ENCODE measurements at places on chromosomes 7 and 10.

- DNase-seq: no peak
Measured at GRCh38 chr7:101435461-101436220, 73.0 kb downstream of the COL26A1 start.

DNA sequence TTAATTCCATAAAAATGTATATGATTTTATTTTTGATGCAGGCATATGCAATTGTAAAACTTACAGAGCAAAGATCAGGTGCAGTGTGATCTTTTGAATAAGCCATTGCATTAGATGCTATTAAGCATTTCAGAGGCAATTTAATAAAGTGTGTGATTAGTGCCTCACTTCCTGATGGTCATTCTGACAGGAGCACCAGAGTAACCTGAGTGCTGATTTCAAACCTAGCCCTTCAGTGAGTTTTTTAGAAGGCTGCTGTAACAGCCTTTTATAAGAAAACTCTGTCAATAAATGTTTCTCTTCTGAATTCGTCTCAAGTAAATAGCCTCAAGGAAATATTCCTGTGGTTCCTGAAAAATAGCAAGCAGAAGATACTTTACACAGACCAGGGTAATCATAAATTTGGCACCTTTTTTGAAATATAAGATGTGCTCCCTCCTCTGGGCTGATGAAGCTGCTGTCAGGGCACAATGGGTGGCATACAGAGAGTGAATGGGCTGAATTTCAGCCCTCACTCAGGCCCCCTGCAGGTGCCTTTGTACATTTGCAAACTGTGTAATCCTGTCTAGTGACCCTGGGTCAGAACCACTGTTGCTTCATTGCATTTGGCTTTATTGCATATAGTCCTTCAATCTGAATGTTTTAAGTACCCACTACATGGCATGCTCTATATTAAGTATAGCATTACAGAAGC, 193.7 kb upstream of the CSTF2T start:
- no peak for DNase-seq

DNA sequence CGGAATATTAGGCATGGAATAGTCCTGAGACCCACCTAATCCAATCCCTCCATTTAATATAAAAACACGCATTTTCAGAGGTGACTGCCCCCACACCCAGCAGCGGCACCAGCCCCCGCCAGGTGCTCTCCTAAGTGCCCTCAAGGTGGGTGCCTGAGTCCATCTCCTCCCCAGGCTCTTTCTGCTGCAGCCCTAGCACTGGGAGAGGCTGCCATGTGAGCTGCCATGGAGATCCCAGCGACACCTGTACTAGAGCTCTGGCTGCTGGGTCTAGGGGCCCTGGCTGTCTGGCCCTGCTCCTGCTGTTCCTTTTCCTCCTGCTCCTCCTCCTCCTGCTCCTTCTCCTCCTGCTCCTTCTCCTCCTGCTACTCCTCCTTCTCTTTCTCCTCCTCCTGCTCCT, 191.1 kb upstream of the BMPER start:
- no peak for DNase-seq

GRCh38 chr10:971150-971542, 17.1 kb upstream of the GTPBP4 start:
- DNase-seq: no peak

DNA sequence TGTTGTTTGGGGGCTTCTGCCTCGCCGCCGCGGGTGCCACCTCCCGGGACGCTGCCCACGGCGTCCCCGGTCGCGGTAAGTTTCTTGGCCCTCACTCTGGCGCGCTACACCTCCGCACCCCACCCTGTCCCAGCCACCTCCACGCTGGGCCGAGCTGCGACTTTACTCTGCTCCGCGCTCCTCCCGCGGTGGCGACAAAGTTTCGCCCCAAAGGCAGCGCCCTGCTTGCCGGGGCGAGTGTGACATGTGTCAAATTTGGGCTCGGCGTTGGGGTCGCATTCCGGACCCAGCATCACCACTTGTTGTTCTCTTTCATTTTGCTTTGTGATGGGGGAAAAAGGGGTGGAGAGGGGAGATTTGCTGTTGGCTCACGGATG, 167.7 kb upstream of the PPP1R3A start:
- no peak for DNase-seq

- DNase-seq: no peak
Measured at GRCh38 chr7:122847871-122848473, 38.3 kb downstream of the CADPS2 start.

GRCh38 chr10:92756201-92757065, 66.7 kb downstream of the HHEX start:
- DNase-seq: no peak

- DNase-seq: peak; percentile 91
Measured at GRCh38 chr10:126062131-126063032, 166.0 kb downstream of the FANK1 start.

- no peak for DNase-seq
Measured at GRCh38 chr7:43669286-43670081, 59.8 kb downstream of the COA1 start.

- DNase-seq: peak; percentile 41
Measured at GRCh38 chr10:79025199-79025832, 43.5 kb upstream of the ZMIZ1 start.

DNA sequence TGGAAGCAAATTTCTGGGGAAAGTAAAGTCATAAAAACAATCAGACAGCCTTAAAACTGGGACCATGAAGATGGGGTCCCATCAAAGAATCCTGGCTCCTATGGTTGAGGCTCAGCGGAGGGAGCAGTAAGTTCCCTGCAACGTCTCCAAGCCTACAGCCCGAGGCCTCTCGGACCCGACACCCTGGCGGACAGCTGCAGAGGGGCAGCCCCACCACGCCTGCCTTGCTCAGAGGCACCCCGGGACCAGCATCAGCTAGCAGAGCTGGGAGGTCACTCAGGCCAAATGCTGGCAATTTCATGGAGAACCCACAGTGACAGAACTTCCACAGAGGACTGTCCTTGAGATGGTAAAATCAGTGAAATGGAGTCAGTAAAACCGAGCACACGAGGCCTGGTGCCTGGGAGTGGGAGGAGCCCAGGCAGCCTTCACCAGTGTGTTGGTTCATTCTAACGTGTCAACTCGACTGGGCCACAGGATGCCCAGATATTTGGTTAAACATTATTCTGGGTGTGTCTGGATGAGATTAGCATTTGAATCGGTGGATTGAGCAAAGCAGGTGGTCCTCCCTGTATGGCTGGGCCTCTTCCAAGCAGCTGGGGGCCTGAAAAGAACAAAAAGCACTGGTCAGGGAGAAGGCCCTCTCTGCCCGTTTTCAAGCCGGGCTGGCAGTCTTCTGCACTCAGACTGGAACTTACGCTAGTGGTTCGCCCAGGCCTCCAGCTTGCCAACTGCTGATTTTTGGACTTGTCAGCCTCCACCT, 96.2 kb upstream of the INSIG1 start:
- DNase-seq: no peak

DNA sequence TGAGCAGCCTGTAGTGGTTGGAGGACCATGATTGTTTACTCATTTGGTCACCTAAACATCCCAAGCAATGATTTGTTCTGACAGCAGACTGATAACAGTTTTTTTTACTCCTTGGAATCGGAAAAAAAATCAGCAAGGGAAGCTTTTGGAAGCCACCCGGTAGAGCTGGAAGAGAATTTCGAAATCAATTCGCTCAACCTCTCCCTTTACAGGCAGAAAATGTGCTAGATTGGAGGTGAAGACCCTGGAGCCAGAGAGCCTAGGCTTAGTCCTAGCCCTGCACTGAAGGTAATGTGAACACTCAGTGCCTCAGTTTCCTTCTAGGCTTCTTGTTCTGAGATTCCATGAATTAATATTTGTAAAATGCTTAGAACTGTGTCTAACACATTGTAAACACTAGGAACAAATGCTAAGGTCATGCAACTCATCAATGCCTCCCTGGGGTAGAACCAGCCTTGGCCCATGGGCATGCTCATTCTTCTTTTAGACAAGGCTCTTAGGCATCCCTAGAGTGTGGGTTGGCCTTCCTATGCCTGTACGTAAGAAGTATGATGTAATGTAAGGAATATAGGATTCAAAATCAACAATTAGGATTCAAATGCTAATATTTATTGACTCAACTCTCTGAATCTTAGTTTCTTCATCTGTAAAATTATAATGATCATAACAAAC, 52.7 kb downstream of the MET start:
- DNase-seq: no peak

All from right hindlimb (tissue), 1 donor.